ENCODE measurements at places on chromosomes 2 and 18.

- no peak for DNase-seq
Measured at GRCh38 chr2:121502781-121503180, 27.9 kb upstream of the RNU4ATAC start.

DNA sequence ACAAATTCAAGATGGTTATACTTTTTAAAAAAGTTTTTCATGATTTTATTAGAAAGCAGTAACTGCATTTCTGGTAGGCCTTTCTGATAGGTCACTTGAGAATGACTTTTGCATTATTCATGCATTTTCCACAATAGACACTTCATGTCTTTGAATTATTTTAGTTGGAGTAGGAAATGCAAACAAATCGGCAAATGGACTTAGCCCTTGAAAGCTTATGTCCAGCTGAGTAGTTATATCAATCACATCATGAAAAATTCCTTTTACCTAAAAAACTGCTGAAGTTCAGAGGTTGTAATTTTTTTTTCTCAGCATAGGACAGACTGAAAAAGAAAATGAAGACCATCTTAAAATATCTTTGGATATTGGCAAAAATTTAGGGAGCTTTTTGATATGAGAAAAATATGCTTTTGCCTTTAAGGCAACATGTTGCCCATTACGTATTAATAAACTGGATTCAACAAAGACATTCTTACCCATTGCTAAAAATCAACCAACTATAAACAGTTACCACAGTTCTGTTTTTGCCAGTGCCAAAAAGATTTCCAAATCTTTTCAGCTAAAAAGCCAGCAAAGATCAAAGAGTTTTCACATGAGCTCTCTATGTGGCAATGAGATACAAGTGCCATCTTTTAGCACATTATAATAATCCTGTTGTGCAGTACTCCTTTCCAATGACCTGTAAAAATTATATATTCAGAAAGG is 45.5 kb upstream of the FRZB start:
- no peak for DNase-seq

GRCh38 chr2:43356774-43357173 is 130.4 kb upstream of the ZFP36L2 start:
- DNase-seq = no peak

DNA sequence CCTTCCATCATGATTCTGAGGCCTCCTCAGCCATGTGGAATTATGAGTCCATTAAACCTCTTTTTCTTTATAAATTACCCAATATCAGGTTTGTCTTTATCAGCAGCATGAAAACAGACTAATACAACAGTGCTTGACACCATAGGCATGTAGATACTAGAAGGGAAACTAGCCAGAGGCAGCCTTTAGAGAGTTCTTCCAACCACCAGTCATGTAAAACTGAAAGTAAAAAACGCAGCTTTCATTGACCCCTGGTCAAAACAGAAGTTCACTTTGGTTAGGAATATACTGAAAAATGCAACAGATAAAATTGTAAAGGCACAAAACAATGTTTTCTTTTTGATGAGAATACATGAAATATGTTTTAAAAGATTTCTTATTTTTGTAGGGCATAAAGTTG is 122.8 kb upstream of the L3MBTL4 start:
- DNase-seq = no peak

- peak; percentile 37 for DNase-seq
Measured at GRCh38 chr2:232772531-232772930, 3.8 kb downstream of the KCNJ13 start.
